ENCODE measurements at places on chromosomes 7 and 10.

DNA sequence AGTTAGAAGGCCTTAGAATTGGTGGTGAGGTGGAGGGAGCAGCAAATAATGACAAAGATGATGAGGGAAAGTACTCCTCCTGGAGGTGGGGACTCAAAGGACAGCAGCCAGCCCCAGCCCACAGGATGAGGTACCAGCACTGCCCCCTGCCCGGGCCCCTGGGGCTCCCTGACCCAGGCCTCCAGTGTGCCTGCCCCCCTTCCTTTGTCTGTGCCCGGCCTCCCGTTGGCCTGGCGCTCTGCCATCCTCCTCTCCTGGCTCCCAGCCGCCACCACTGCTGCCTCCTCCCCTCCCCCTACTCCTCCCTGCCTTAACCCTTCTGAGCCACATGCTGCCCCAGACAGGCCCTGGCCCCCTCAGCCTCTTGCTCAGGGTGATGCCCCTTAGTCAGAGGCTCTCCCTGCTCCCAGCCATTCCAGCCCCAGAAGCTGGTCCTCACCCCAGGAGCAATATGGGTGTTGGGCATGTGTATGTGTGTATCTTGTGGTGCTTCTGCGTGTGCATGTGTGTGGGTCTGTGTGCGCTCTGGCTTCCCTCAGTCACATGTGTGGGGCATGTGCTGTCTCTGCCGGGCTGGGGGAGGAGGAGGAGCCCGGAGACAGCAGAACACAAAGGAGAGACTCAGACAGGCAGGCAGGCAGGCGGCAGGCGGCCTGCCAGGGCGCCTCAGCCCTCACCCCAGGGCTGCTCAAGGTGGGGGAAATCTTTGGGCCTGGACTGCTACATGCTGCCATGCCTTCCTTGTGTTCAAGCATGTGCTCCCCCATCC is 2.6 kb downstream of the LDB1 start:
- peak; percentile 54 for DNase-seq

GRCh38 chr10:35874311-35875015 is 232.4 kb upstream of the FZD8 start:
- DNase-seq, result no peak

GRCh38 chr7:101586906-101587677 is 42.0 kb downstream of the MYL10 start:
- no peak for DNase-seq

DNA sequence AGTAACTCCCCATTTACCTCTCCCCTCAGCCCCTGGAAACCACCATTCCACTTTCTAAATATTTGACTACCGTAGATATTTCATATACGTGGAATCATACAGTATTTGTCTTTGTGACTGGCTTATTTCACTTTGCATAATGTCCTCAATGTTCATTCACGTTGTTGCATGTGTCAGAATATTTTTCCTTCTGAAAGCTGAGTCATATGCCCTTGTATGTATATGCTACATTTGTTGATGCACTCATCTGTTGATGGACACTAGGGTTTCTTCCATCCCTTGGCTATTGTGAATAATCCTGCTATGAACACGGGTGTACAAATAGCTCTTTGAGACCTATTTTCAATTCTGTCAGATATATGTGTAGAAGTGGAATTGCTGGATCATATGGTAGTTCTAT is 25.8 kb upstream of the TSPAN13 start:
- no peak for DNase-seq

DNA sequence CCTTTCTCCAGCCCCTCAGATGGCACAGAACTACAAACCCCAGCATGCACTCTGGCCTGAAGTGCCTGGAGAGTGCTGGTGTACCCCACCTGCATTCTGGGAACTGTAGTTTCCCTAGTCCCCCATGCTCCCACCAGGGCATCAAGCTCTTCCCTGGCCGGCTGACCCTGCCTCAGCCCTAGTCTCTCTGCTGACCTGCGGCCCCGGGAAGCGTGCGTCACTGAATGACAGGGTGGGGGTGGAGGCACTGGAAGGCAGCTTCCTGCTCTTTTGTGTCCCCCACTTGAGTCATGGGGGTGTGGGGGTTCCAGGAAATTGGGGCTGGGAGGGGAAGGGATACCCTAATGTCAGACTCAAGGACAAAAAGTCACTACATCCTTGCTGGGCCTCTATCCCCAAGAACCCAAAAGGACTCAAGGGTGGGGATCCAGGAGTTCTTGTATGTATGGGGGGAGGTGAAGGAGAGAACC is 2.1 kb downstream of the NOS3 start:
- DNase-seq, result no peak

Data from COLO829 (cell line).